Peyer's patch (tissue), 4 donors: ENCODE measurements at places on chromosomes 5 and 9.

DNA sequence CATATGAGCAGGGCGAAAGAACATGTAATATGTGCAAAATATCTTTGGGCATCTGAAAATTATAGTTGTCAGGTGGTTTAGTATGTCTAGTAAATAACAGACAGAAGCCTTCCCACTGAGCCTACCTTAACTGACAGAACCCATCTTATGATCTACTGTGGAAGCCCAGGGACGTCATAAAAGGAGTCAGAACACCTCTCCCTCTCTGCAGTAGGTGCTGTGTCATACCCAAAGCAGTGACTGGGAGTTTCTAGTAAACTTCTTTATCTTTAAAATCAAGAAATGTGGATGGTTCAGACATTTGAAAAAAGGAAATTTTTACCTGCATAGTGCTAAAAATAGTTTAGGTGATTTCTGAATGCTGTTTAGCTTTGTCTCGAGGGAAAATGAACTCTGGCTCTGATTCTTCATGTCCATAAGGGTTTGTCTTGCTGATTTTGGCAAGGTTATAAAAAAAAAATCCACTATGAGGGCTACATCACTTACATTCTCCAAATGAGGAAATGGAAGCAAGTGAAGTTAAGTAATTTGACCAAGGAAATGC lies 104.0 kb downstream of the NUDT12 start:
- no peak for DNase-seq

- no peak for DNase-seq
Measured at GRCh38 chr9:106333481-106333880, 529.5 kb upstream of the ZNF462 start.

DNA sequence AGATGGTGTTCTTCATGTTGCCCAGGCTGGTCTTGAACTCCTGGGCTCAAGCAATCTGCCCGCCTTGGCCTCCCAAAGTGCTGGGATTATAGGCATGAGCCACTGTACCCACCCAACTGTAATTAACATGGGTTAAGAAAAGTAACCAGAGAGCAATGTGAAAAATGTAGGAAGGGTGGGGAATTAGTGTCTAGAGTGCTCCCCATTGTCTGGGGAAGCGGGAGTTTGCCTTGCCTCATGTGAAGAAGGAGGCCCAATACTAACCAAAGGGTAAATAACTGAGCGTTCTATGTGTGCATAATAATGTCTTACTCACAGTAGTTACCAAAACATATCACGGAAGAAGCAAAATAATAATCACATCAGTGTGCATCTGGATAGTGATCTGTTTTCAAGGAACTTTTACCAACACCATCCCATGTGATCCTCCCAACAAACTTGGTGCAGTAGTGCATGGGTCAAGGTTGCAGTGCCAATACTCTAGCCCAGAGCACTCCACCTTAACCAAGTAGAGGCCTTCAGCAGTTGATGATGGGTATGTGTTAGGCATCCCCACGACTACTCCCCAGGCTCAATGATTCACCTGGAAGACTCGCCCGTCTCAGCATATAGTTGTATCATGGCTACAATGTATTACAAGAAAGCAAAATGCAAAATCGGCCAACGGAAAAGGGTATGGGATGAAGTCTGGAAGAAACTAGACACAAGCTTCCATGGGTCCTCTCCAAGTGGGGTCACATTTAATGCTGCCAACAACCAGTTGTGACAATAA lies 26.2 kb downstream of the GNAQ start:
- DNase-seq: no peak

DNA sequence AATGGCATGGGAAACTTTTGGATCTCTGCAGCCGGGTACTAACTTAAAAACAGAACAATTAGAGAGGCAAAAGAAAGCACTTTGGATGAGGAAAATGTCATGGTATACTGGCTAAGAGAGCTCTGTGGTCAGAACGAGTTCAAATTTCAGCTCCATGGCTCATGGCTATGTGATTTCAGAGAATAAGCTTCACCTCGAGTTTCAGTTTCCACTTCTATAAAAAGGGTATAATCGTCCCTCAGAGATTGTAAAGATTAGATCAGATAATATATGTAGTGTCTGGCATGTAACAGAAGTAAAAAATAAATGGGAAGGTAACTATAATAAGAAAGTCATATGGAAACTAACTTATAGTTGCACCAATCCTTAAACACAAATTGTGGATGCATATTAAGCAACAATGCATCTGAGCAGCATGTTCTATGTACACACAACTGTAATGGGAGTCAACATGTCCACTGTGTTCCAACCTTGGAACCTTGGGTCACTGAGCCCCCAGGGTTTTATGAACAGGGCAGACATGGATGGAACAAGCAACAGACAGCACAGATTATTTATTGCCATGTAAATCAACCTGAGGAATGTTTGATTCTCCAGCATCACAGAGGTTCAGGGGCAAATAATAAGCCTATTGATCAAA lies 145.4 kb downstream of the MAPKAP1 start:
- no peak for DNase-seq

- no peak for DNase-seq
Measured at GRCh38 chr5:1144638-1145396, 33.0 kb upstream of the SLC12A7 start.

DNA sequence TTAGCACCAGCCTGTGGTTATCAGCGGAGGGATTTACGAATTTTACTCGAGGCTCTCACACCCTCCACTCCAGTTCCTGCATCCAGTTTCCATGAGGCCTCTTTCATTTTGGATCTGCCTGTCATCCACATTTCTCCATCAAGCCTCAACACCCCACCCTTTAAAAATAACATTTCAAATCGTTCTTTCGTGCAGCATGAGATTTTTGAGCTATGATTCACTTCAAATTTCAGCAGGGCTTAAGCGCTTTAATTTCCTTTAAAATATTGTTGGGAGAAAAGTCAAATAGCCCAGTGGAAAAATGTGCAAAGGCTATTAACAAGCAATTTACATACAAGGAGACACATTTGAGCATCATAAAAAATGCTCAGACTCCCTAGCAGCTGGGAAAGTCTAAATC lies 103.2 kb downstream of the MSX2 start:
- DNase-seq: no peak

DNA sequence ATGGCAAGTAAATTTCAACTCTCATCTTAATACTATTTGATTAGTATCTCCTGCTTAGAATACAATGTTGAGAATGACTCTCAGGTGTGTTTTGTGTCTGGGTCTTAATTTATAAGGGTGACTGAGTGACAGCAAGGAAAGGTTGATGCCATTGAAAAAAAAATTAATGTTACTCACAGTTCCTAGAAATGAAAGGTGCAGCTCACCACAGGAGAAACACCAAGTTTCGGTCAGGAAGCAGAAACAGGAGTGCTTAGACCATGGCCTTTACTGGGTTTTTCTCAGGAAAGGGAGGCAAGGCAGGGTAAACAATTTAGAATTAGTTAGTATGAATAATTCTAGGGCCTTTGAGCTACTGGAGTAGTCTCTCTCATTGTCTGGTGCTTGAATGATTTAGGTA lies 159.2 kb upstream of the C9orf72 start:
- no peak for DNase-seq

DNA sequence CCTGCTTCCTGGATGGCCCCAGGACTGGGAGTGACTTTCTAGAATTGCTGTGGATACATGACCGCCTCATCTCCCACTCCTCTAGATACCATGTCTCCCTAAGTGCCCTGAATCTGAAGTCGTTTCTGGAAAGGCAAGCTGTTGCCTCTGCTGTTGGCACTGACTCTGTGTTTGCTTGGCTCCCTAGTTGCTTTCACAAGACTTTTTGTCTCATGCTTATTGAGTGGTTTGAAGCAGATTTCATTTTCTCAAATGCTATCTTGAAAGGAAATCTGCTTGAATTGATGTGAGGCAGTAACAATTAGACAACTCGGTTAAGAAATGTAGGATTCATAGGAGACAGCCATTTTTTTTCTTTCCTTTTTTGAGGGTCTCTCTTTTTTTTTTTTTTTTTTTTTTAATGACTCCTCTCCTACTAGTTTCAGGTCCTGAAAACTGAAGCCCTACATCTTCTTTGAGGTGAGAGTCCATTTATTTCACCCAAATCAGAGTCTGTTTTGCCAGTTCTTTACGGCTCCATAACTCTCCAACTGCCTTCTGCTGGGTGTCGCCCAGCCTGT lies 65.9 kb downstream of the PRDM6 start:
- DNase-seq: no peak

DNA sequence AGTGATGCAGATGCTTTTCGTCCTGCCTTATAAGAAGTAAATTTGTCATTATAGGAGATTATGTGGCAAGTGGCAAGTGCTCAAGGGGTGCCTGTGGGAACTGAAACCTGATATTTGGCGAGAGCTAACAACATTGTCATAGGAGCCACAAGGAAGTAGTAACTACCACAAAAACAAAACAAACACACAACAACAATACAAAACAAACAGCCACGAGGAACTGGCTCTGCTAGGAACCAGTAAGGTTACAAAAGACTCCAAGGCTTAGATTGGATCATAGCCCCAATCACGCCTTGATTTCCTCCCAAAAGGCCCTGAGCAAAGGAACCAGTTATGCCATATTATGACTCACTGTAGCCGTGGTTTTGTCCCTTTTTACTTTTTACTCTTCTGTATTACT lies 1045.2 kb downstream of the CDH12 start:
- DNase-seq: no peak

- DNase-seq: no peak
Measured at GRCh38 chr5:103356350-103357091, 98.0 kb downstream of the MACIR start.
